NCI-H2171 (cell line): ENCODE measurements at places on chromosomes 7 and 10.

GRCh38 chr10:73399063-73399462 is 14.8 kb downstream of the ANXA7 start:
- no peak for DNase-seq

DNA sequence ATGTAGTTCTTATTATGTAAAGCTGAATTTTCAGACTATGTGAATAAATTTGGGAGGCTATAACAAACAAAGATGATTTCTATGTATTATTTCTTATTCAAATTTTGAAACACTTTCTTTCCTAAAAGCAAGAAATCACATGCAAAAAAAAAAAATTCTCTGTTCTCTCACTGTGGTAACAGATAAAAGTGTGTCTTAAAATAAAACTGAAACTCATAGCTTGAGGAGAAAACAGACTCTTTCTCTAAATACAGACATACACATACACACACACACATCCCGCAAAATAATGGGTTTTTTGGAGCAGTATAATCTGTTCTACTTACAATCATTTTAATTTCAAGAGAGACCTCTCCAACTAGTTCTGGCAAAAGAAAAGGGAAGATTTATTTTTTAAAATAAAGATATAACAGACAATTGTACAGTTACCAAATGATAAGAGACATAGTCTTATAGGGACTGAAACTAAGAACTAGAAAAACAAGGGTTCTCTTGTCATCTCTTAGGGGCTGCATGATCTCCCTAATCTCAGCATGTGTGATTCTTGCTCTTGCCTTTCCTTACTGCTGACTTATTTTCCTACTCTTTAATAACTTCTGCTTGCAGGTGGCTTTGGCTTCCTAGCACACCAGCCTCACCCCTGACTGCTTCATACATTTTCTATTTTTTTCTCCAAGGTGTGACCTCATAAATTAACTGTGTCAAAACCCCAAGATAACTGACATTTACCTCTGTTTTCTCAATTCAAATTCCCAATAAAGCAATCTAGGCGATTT is 483.5 kb upstream of the POT1 start:
- DNase-seq = no peak

GRCh38 chr7:80387634-80388193 is 124.2 kb downstream of the GNAT3 start:
- no peak for DNase-seq

DNA sequence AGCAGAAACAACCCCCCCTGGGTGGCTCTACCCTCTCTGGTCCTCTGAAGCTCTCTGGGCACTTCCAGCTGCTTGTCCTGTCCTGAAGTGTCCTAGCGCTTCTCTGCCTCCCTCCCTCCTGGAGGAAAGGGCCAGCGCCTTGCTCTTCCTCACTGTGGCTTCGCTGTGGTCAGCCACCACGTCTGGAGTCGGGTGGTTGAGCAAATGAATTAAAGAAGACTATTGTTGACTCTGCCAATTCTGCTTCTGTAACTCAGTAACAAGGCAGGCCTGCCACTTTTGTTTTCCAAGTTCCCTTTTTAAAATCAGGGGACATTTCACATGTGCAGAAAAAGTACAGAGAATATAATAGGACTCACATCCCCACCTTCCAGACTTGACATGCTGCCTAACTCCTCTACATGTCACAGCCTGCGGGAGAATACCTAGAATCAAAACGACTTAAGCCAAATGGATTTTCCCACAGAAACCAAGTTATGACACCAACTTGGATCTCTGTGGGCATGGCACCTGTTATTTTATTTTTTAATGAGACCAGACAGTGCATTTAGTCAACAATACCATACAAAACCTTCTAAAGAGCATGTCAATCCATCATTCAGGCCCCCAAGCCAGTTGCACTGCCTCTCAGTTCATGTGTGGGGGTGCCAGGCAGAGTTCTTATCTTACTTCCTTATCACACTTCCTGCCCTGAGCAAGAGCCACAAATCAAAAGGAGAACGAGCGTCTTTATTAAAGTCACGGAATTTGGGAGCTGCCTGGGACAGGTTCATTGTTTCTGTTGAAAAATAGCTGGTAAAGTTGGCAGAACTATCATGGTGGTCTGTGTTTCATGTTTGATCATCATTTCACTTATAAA is 6.8 kb downstream of the FFAR4 start:
- no peak for DNase-seq

- no peak for DNase-seq
Observed at GRCh38 chr7:11221984-11222383, 248.3 kb downstream of the PHF14 start.

GRCh38 chr7:152521420-152522337 is 85.9 kb upstream of the KMT2C start:
- DNase-seq = no peak

DNA sequence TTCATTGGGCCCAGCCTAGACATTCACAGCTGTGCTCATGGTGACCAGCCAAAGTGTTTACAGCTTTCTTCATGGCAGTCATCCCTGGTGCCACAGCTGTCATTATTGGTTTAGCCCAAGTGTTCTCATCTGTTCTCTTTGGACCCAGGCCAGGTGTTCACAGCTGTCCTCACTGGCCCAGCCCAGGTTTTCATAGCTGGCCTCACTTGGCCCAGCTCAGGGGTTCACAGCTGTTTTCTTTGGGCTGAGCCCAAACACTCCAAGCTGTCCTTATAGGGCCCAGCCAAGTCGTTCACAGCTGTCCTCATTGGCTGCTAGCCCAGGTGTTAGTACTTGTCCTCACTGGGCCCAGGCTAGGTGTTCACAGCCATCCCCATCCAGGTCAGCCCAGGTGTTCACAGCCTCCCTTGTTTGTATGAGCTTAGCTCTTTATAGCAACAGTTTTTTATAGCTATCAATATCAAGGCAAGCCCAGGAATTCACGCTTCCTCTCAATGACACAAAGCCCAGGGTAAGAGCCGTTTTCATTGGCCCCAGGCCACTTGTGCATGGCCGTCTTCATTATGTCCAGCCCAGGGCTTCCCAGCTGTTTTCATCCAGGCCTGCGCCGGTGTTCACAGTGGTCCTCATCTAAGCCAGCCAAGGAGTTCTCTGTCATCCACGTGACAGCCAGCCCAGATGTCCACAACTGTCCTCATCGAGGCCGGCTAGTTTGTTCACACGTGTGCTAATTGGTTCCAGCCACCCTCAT is 11.6 kb downstream of the FRG2B start:
- DNase-seq = peak; percentile 6

DNA sequence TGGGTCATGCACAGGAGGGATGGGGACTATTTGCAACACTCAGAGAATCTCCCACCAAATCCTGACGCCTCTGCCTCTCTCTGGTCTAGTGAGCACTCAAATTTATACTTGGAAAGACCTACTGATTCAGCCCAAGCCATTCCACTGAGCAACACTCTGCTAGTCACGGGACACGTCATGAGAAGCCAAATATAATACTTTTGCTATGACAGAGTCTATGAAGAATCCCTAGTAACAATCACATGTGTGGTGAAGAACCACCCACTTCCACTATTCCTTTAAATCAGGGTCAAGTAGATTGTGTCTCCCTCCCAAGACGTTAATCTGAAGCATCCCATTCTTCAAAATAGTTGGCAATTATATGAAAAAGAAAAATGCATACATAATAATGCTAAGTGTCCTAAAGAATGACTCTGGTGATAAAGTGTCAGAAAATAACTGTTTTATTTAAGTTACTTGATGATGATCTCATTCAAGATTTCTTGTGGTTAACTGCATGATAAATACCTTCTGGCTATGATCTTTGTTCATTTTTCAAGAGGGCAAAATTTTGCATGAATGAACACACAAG is 28.5 kb downstream of the CHCHD3 start:
- no peak for DNase-seq

GRCh38 chr10:5956146-5956936 is 21.0 kb downstream of the IL15RA start:
- no peak for DNase-seq

GRCh38 chr7:117088623-117089194 is 135.4 kb downstream of the ST7 start:
- no peak for DNase-seq

DNA sequence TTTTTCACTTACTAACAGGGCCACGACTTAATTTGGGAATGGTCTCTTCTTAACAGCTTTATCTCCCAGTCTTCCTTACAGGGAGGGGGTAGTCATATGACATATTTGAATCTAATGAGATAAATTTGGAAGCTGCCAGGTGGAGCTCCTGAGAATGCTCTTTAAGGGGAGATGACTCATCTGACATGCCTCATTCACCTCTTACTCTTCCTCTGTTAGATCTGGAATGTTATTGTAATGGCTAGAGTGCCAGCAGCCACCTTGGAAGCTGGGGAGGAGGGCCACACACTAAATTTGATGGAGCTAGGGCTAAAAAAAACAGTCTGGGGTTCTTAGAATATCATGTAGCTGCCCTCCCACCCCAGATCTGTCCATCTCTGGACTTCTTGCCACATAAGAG is 22.7 kb downstream of the HECW1 start:
- DNase-seq = no peak

DNA sequence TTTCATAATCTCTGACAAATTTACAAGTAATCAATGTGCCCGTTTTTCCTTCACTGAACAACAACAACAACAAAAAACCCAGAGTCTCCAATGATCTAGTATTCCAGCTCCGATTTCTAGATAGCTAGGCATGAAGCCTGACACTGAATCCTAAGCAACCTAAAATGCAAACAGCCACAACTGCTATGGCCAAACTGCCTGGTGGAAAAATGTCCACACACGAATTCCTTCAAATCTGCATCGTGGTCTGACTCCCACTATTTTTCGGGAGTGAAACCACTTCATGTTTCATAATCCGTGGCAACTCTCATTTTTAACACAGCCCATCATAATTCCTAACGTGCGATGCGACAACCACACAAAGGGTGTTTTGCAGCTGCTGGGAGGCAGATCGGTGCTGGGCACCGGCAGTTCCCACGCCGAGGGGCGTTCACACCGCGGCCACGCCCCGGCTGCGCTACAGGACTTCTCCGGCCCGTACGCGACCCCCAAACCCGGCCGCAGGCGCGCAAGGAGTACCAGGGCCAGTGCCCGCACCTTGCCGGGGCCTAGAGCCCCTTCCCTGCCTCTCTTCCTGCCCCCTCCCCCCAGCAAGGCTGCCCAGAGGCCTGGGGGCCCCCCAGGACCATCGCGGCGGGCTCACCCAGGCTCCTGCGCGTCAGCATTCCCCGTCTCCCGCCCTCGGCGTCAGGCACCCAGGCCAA is 814 bp downstream of the RUFY2 start:
- peak; percentile 5 for DNase-seq

GRCh38 chr10:119030421-119031250 is 1.1 kb downstream of the NANOS1 start:
- DNase-seq = peak; percentile 22

DNA sequence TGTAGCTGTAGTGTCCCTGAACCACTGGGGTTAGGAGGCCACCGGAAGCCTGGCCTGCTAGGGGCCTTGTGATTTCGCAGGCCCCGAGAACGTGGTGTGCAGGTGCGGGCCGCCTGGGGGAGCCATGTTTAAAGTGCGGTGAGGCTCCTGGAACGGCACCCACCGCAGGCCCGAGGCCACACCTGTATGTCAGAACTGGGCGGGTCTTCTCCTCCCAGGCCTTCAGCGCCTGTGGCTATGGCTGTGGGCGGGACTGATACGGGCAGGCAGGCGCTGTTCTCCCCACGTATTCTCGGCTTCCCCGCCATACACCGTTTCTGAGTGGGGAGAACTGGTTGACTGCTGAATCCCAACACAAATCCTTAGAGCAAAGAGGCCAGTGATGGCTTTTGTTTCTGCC is 74.8 kb downstream of the DNAJB6 start:
- no peak for DNase-seq

DNA sequence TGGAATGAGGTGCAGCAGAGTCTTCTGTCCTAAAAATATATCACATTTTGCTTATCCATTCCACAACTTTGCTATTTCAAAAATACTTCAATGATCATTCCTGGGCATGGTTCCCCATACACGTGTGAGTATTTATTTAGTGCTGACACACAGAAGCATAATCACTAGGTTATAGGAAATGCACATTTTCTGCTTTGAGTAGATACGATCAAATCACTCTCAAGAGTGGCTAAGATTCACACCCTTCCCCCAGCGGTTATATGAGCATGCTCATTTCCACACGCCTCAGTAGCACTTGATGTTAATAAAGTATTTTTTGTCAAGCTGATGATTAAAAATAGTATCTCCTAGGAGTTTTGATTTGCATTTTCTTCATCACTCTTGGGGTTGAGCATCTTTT is 93.5 kb upstream of the LRRC4 start:
- DNase-seq = no peak

GRCh38 chr10:92213049-92213448 is 77.8 kb downstream of the CPEB3 start:
- no peak for DNase-seq

DNA sequence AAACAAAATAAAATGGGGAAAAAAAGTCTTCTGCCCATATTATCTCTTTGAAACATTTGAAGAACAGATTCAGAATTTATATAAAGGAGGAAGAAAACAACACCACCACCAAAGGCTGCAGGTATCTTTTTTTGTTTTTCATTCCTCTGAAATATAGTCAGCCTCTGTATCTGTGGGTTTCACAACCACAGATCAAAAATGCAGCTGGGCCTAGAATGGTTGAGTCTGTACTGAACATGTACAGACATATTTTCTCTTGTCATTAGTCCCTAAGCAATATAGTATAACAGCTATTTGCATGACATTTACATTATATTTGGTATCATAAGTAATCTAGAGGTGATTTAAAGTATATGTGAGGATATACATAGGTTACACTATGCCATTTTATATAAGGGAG is 559.7 kb upstream of the LRRN3 start:
- no peak for DNase-seq

- no peak for DNase-seq
Observed at GRCh38 chr10:49741108-49741995, 20.8 kb downstream of the OGDHL start.

DNA sequence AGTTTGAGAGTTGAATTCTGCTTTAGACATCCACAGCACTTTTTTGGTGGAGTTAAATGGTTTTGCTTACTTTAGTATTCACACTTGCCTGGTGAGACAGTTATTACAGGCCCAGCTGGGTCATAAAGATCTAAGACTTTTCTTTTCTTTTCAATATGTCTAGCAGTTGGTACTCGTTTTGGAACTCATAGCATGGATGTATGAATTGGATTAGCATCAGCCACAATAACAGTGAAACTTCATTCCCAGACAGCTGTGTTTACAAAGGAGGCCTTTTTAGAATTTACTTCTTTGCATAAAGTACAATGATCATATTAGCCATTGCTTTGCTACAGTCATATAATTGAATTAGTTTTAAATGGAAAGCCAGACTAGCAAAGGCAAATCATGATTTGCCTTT is 168.4 kb upstream of the DKK1 start:
- no peak for DNase-seq

- DNase-seq = no peak
Observed at GRCh38 chr7:133512560-133512959, 259.7 kb downstream of the EXOC4 start.

- DNase-seq = no peak
Observed at GRCh38 chr7:80131675-80132435, 2.8 kb upstream of the GNAI1 start.
